ENCODE measurements at places on chromosomes 12 and 14.

DNA sequence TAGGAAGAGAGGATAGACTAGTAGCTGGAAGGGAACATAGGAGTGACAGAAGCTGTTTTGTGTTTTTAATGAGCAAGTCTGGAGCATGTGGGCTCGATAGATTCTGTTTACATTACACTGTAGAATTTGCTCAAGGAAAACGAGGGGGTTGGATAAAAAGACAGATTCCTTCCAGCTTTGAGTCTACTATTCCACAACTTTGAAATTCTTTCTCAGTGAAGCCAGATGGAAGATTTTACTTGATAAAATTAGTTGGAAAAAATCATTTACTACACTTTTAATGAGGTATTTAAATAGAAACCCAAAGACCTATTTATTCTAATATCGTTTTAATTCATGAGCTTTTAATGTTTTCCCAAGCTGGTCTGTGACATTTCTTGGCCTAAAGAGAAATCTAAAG is 19.5 kb upstream of the EPS8 start:
- DNase-seq = no peak

DNA sequence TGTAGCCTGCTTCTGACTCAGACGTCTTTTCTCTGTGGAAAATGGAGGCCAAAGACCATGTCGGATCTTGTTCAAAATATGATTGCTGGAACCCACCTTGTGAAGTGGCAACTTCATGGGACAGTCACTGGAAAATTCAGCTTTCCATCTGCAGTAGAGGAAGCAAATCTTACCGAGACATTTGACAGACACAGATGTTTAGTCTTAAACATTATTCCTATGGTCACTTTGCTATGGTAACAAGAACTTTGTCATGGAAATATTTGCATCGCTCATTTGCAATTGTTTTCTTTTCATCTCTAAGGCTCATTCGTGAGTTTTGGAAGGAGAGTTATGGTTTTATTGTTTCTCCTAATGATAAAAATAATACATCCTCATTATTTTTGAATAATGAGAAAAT is 98.3 kb upstream of the HIF1A start:
- no peak for DNase-seq

DNA sequence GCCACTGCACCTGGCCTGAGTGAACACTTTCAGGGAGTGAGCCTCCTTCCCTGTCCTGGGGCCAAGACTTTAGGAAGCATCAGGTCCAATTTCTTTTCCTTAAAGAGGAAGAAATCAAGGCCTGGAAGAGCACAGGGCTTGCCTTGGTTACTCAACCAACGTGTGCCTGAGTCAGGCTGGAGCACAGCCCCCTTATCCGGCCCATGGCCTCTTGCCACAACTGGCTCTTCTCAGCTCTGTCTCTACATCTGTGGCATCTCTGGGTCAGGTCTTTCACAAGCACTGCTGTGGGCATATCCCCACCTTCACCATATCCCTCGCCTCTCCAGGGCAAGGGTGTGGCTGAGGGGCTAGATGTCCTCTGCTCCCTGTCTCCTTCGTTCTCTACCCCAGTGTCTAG is 6.8 kb downstream of the MYH6 start:
- no peak for DNase-seq

GRCh38 chr14:52325126-52325525 is 11.0 kb downstream of the PTGER2 start:
- DNase-seq = no peak

GRCh38 chr12:100868487-100868886 is 73.9 kb downstream of the ANO4 start:
- no peak for DNase-seq

- no peak for DNase-seq
These were observed 15.8 kb downstream of the DIP2B start for GRCh38 chr12:50520416-50521207.

DNA sequence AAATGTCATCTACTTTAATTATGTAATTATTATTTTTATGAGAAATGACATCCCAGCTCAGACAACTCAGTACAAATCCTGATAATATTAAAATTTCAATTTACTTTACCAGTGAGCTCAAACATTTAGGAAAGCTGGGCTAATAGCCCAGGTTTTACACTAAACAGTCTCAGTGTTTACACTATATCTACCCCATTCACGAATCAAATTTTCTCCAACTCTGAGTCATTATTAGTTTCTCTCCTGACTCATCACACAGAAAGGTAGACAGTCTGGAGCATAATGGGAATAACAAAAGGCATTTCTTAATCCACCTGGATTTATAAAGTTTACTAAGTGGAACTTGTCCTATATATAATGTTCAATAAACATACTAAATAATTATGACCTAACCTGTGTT is 5.7 kb downstream of the PAWR start:
- no peak for DNase-seq

DNA sequence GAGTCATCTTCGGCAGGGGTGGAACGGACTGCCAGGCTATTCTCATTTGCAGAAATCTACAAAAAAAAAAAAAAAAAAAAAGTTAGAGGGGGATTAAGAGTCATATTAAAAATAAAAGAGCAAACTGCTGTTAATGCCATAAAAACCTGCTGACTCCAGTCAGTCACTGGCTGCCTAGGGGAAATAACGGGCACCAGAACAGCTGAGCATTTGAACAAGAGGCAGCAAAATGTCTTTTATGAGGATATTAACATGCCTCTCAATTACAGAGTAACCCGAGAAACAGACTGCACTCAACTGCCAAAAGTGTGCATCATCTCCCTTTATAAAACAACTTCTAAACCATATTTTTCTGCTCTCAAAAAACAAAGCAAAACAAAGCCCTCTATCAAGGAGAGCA is 28.7 kb upstream of the CERS5 start:
- DNase-seq = no peak

GRCh38 chr14:65357113-65357512 is 55.4 kb upstream of the FUT8 start:
- DNase-seq = no peak

DNA sequence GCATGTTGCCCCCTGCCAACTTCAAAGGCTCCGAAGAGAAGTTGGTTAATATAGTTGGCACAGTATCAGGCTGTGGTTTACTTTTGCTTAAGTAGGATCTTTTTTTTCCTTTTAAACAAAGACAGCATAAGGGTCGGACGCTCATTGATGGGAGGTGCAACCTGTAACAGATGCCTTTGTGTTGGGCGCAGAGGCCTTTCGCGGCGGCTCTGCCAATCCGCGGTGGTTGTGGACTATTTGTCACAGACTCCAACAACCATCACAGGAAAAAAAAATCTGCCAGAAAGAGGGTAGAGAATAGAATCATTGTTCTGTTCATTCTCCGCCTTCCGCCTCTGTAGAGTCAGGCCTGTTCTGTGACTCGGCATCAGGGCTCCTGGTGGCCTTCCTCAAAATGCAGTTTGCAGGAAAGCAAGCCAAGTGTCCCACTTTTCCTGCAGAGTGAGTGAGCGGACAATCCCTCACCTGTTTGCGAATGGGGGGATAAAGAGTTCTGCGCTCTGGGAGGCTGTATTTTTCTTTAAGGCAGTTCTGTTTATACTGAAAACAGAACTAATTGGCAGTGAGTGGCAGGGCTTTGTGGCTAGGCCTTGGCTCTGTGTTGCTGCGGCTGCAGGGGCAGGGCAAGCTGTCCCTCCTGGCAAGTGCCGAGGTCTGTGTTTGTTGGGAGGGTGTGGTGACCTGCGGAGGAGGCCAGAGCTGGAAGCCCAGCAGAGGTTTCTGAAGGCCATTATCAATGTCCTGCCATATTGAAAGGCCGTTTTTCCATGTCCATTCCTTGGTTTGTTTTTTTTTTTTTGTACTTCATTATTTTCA is 83.0 kb upstream of the PIWIL1 start:
- DNase-seq = no peak

DNA sequence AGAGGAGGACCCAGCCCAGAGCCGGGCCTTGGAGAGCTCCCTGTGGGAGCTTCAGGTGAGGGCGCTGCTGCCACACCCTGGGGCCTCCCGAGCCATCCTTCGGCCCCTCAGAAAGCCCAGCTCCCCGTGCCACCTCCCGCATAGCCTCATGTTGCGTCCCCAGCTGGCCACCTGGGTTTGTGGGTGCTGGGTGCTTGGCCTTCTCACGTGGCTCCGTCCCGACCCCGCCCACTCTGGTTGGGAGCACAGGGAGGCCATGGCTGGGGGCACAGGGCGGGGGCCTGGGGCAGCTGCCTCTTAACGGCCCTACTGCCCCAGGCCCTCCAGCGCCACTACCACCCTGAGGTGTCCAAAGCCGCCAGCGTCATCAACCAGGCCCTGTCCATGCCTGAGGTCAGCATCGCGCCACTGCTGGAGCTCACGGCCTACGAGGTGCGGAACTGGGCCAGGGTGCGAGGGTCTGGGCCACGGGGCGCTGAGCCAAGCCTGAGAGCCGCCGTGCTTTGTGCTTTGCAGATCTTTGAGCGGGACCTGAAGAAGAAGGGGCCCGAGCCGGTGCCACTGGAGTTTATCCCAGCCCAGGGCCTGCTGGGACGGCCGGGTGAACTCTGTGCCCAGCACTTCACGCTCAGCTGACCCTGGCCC is 7.6 kb downstream of the NOC4L start:
- no peak for DNase-seq

DNA sequence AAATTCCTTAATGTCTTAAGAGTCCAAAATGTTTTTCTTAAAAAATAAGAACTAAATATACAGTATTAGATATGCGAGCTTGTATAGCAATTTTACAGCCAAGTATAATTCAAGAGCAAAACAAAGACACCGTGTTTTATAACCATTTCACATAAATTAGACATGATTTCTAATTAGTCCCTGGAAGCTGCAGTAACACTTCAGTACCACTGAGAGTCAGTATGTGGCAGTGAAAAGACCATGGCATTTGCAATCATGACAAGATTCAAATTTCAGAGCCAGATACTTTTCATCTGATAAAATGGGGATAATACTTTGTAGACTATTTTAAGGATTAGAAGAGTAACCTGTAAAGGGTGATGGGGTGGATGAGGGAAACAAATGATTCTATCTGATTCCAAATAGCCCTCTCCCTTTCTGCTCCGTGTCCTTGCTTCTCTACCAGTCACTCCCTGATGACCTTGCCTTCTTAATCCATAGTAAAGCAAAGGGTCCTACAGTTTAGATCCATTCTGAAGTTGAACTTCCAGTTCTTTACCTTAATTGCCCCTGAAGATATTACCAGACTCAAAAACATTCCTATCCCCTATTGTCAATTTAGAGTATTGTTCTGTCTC is 145.4 kb upstream of the ABCD2 start:
- DNase-seq = no peak

DNA sequence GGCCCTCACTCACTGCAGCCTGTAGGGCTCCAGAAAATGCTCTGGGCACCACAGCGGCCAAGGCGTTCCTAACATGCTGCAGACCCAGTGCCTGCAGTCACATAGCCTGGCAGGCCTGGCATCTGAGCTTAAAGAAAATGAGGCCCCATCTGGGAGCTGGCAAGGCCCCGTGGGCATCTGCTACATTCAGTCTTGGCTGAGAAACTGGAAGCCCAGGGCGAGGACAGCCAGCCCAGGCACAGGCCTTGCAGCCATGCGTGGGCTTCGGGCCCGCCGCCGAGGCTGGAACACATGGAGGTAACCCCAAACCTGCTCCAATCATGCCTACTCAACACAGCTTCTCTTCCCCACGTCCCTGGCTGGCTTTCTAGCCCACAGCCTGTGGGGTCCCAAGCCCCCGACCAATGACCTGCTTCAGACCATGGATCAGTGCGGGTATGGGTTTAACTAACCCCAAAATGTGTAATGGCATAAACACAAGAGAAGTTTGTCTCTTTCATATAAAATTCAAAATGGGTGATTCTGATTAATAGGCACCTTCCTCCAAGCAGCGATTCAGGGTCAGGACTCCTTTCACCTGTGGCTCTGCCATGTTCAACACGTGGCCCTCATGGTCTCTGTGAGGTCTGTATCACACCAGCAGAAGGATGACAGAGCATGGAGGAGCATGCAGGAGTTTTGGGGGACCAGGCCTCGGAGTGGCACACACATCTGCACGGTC is 6.4 kb downstream of the NGB start:
- no peak for DNase-seq

GRCh38 chr14:69004731-69005431 is 25.8 kb upstream of the ACTN1 start:
- no peak for DNase-seq

- no peak for DNase-seq
These were observed 180.6 kb downstream of the AACS start for GRCh38 chr12:125245581-125246557.

Data from effector memory CD8-positive, alpha-beta T cell (primary cell).